Stimulated activated CD8-positive, alpha-beta memory T cell treated with anti-CD3 and anti-CD28 coated beads, Interleukin-7, amount 100 ng/mL, for 24 hours (primary cell): ENCODE measurements at places on chromosomes 5 and 9.

- no peak for DNase-seq
Observed at GRCh38 chr9:106075960-106076327, 381.6 kb downstream of the TMEM38B start.

DNA sequence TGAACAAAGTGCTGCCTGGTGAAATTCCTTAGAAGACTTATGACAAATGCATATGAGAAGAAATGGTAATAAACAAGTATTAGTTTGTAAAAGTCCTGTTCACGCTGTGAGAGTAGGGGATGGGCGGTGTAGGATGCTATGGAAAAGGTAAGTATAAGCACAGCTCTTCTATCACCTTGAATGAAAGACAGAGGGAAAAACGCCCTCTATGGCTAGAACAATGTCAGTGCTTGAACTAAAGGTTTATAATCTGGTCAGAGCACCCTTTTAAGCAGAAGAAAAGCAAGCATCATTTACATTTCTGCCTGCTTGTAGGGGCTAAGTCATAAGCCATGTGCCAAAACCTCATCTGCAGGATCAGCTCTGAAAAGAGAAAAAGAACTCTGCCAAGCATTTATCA, 115.2 kb downstream of the LHFPL2 start:
- no peak for DNase-seq

DNA sequence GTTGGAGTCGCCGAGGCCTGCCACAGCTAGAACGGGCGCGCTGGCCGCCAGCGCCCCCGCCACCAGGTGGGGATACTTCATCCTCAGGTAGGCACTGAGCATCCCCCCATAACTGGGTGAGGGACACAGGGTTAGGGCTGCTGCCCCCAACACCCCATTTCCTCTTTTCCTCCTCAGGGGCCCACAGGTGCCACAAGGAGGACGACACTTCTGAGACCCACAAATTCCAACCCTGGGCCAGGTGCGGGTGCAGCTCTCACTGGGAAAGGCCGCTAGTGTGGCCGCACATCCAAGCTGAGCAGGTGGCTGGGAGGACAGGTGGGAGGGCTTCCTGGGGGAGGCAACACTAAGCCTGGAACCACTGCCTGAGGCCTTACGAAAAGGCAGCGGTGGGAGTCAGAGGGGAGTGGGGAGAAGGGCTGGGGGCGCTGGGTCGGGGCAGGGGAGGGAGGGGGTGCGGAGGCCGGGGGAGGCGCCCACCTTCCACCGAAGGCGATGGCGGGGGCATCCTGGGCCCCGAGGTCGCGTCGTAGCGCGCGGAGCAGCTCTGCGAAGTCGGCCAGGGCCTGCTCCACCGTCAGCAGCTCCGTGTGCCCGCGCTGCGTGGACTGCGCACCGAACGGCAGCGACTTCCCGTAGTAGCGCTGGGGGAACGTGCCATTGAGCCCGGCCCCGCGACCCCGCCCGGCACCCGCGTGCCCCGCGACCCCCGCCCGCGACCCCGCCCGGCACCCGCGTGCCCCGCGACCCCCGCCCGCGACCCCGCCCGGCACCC, 961 bp downstream of the DPP7 start:
- no peak for DNase-seq

DNA sequence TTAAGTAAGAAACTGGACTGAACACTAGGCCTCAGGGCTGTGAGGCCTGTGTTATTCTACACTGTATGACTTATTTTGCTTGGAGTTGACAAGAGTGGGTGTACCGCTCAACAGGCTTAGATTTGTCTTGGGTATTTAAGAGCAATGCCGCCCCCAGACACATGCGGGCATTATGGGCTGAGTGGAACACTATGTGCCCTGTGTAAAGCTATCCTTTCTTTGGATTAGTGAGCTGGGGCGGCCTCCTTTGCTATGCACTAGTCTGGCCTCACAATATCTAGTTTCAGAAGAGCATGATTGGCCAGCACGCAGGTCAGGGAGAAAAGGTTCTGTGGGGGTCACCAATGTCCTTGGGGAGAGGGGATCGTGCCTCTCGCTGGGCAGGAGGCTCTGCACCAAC, 206.3 kb upstream of the GDNF start:
- no peak for DNase-seq

DNA sequence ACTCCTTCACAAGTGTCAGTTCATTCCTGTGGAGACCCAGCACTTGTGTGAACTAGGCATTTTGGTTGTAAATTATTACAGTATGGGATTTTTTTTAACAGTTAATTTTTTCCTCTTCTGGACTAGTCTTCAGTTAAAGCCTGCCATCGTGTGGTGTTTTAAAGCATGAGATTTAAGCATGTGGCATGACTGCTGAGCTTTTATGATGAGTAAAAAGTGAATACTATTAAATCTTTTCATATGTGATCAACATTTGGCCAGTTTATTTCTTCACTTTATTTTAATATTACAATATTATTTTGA, 25.0 kb downstream of the LMNB1 start:
- no peak for DNase-seq

- DNase-seq, result no peak
Observed at GRCh38 chr9:135291165-135291564, 188.4 kb upstream of the PPP1R26 start.

DNA sequence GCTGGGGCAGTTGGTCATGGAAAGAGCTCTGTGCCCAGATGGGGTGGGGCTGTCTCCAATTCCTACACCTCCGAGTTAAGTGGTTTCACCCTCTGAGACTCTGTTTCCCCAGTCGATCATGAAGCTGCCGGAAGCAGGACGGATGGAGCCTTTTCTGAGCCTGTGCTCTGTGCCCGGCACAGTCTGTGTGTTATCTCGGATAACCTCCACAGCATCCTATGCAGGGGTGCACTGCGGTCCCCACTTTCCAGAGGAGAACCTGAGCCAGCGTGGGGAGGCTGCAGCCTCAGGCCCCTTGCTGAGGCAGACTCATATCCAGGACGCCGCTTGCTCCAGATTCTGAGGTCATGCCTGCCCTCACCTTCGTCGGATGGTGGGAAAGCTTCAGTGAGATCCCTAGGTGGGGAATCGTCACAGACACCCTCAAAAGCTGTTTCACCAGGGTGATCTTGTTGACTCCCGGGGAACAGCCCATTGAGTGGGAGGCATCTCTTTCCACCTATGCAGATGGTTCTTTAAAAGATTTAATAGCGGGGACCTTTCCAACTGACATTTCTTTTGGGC, 6.9 kb upstream of the COL5A1 start:
- no peak for DNase-seq

GRCh38 chr5:123705741-123706140, 193.8 kb downstream of the CSNK1G3 start:
- no peak for DNase-seq

DNA sequence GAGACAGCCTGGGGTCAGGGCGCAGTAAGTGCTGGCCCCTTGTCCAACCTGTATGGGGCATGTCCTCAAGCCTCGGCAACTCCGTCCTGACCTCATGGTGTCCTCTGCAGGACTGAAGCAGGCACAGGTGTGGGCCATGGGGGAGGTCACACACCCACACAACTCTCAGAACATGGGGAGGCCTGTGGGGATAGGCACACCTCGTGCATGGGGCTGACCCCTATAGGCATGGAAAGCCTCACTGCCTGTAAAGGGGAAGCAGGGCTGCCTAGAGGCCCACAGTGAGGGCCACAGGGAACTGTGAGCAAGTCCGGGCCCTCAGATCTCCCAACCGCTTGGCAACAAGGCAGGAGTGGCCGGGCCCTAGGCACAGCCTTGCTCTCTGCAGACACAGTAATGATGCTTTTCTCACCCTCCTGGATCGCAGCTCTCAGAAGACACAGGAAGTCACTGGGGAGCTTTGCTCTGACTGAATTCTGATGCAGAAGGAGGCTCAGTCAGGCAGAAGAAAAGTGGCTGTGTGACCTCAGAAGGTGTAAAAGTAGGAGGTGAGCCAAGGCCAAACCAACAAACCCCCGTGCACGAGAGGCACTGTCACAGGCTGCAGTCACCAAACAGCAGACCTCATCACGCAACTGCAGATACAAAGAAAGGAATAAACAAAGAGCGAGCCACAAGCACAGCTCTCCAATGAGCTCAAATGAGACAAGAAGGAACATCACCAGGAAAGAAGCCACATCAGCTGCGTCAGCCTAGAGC, 5.4 kb downstream of the IPPK start:
- no peak for DNase-seq
